Effector CD4-positive, alpha-beta T cell (primary cell): ENCODE measurements at places on chromosomes 13 and 19.

GRCh38 chr19:310141-310651 lies 19.0 kb upstream of the PLPP2 start:
- DNase-seq: no peak

DNA sequence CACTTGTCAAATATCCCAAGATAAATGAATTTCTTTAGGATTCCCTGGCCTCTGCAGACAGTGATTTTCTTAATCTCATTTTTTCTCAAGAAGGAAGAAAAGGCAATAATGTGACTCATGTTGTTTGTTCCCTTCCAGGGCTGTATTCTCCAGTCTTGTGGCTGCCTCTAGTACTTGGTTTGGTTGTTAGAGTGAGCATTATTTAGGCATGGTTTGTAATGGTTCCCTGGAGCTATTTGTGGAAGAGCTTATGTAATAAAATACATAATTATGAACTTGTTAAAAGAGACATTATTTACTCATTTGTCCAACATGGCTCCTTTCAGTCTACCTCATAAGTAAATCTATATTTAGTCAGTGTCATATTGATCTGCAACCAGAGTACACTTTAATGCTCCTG lies 270.4 kb downstream of the DCT start:
- DNase-seq: no peak

DNA sequence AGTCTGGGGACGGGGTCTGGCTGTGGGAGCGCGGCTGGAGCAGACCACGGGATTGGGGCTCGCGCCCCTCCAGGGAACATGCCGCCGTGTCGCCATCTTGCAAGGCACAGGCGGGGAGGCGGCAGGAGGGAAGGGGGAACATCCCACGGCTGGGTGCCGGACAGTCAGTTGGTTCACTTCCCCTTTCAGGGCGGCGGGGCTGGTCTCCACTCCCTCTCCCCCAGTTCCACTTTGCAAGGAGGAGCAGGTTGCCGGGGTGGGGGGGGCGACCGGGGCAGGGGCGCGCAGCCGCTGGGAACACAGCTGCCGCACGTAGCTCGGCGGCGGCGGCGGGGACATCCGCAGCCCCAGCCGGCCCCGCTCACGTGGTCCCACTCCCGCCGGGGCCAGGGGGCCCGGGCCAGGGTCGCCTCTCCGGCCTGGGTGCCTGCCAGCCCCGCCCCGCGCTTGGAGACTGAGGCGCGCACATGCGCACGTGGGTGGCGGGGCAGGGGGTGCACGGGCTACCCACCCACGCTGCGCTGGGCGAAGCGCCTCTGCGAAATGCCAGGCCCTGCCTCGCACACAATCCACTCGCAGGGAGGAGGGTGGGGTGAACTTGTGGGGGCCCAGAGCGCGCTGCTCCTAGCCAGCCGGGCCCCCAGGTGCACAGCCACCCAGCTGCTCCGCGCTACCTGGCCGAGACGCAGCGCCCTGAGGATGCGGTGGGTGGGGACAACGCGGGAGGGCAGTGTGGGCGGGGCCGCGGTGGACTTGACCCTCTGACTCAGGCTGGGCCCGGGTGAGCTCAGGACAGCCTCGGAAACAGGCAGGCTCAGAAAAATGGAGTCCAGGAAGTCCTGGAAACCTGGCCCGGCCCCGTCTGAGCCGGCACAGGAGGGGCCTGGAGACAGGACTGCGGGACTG lies 6.4 kb downstream of the KLF16 start:
- DNase-seq: no peak

DNA sequence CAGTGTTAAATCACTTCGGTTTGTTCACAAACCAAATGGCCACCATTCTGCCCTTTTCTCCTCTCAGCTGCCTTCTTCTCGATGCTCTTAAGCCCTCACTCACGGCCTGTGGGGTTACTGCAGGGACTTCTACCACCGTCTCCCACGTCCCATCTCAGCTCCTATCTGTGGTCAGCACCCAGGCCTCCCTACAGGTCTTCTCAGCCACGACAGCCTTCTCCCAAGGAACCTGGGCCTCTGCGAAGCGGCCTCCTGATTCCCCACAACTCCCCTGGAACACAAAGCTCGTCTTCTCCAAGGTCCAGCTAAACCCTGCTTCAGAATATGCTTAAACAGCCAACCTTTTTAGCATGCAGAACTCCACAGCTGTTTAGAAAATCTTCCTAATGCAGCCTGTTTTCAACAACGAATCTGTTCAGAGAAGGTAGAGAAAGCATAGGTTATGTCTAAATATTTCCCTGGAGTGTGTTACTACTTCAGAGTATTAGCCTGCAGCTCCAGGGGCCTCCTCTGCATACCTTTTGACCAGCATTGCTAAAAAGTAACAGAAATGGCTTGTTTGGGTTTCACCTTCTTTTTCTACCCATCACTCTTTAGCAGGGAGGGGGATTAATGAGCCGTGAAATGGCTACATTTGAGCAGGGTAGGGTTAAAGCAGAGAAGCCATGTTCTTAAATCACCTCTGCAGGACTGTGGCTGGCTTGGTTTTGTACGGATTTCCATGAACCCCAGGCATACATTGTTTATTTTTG lies 104.0 kb downstream of the COL4A2 start:
- DNase-seq: no peak

GRCh38 chr19:13835791-13836723 lies 40.8 kb downstream of the ZSWIM4 start:
- no peak for DNase-seq
